ENCODE measurements at places on chromosomes 6 and 20.

GRCh38 chr6:150189122-150189521, 46.3 kb downstream of the PPP1R14C start:
- no peak for DNase-seq

DNA sequence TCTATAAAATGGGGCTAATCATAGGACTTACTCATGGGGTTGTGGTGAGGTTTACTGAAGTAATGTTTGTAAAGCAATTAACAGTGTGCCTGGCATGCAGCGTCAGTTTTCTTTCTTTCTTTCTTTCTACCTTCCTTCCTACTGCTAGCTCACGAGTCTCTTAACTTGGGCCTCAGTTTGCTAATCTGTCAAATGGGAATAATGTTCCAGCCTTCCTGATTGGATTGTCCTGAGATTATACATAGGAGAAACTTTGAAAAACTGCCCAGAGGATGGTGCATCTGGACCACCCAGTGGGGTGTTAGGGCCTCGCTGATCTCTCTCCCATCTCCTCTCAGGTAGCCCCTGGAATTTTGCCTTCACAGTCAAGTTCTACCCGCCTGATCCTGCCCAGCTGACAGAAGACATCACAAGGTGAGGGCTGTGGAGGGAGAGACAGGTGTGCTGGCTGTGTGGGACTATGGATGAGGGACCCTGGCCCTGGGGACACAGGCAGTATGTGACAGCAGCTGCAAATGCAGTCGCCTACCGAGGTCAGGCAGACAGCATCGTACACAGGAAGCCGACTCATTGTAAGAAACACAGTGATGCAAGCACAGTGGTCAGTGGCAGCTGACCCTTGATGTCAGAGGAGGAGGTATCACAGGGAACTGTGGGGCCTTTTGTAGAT, 27.5 kb downstream of the EPB41L1 start:
- no peak for DNase-seq

DNA sequence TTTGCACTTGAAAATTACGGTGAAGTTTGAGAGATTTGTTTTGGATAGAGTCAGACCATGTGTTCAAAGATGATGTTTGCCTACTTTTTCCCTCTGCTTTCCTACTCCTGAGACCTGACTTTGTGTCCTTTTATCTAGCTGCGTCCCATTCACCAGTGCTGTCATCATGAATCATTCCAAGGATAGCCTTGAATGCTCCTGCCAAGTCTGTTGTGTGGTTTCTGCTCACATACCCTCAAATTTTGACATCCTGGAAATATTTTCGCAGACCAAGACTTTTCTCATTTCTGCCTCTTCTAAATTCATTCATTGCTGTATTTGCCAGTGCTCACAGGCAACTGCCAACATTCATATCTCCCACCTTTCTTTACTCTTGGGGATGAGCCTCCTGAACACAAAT, 175.9 kb upstream of the SCGN start:
- DNase-seq: no peak

- no peak for DNase-seq
Measured at GRCh38 chr6:46996860-46997641, 45.1 kb downstream of the ADGRF1 start.

DNA sequence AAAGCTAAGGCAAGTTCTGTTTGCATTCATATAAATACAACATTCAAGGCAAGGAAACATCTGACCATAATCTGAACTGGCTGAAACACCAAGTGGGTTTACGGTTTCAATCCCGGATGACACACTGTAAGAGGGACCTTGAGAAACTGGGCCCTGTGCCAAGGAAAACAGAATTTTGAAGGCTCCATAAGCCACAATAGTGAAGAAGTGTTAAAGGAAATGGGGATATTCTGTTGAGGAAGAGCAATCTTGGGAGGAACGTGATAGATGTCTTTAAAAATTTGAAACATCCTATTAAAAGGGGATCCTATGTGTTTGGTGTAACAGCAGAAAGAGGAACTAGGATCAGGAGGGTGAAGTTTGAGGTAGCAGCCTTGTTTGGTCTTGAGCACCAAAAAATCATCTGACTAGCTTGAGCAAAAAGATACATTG, 82.4 kb upstream of the TAB2 start:
- no peak for DNase-seq

GRCh38 chr6:137964876-137965275, 97.8 kb downstream of the TNFAIP3 start:
- no peak for DNase-seq

DNA sequence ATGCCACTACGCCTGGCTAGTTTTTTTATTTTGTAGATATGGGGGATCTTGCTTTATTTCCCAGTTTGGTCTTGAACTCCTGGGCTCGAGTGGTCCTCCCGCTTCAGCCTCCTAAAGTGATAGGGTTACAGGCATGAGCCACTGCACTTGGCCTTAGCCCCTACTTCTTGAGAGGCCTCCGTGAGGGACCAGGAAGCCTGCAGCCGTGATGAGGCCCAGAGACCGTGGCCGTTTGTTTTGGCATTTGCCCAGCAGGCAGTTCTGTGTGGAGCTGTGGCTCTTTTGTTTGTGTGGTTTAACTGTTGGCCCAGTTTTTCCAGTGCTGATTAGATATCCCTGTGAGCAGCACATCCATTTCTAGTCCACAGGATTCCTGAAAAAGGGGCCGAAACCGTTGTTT, 39.8 kb downstream of the SRSF3 start:
- DNase-seq: no peak

DNA sequence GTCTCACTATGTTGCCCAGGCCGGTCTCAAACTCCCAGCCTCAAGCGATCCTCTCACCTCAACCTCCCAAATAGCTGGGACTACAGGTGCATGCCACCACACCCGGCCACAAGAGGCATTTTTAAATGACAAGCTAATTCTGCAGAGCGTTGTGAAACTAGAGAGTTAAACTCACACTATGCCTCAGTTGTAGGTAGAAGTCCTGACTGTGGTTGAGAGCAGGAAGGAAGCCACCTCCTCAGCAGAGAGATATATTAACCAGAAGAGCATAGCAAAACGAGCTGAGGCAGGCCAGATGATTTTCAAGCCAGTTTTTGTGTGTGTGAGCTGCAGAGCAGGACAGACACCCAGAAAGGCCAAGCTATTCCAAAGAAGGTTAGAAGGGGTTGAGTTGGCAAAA, 150.3 kb downstream of the MBOAT1 start:
- DNase-seq: no peak

- DNase-seq: no peak
Measured at GRCh38 chr20:43650997-43651525, 15.9 kb upstream of the MYBL2 start.

GRCh38 chr20:36666181-36666740, 20.3 kb upstream of the SLA2 start:
- DNase-seq: no peak

DNA sequence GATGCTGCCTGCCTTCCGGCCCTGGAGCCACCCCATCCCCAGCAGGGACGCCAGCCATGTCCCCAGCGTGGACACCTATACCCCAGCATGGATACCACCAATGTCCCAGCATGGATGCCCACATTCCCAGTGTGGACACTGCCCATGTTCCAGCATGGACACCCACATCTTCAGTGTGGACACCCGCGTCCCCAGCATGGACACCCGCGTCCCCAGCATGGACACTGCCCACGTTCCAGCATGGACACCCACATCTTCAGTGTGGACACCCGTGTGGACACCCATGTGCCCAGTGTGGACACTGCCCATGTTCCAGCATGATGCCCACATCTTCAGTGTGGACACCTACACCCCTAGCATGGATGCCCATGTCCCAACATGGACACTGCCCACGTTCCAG, 7.1 kb upstream of the FRMD1 start:
- no peak for DNase-seq

DNA sequence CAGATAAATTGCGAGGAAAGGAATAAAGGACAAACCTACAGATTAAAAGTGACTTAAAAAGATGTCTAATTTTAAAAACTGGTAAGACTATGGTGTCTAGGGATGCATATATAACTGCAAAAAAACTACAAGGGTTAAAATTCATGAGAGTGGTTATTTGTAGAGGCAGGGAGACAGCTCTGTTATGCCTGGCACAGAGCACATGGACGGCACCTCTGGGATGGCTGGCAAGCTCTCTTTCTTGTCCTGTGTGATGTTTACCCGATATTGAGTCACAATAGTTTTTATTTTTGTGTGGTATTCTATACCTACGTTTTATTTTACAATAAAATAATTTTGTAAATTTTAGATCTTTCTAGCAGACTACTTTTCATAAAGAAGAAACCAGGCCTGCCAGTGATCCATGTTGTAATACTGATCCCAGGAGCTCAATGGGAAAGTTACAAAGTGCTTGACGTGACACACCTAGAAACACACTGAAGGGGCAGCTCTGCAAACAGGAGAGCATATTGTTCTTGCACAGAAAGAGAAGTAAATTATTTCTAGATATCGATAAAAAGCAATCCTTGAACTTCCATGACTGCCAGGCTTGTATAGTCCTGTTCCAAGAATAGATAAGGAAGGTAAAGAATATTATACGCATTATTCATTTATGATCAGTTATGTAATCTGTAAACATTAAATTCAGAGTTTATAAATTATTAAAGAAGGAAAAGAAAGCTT, 290.0 kb downstream of the PTPRK start:
- DNase-seq: no peak

DNA sequence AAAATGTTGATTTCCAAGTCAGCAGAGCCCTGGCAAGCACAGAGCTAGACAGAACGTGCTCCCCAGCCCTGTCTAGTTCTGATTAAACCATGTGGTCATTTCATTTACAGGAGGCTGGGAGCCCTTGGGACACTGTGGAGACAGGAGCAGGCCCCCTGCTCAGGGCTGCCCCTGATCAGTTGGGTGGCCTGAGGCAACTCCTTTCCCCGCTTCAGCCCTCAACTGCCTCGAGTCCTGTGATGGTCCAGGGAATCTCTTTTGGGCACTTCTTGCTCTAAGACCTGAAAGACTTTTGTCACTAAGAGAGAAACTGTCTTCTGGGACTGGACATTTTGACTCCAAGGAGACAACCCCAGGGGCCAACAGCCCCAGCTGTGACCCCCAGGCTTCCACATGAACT, 13.5 kb downstream of the DYNLRB1 start:
- DNase-seq: no peak

GRCh38 chr6:109339906-109340678, 42.2 kb downstream of the CD164 start:
- no peak for DNase-seq

- no peak for DNase-seq
Measured at GRCh38 chr20:56788041-56788670, 159.1 kb downstream of the TFAP2C start.

GRCh38 chr20:38248133-38248532, 12.4 kb downstream of the KIAA1755 start:
- no peak for DNase-seq

- DNase-seq: no peak
Measured at GRCh38 chr20:33445881-33446625, 2.5 kb upstream of the SNTA1 start.

DNA sequence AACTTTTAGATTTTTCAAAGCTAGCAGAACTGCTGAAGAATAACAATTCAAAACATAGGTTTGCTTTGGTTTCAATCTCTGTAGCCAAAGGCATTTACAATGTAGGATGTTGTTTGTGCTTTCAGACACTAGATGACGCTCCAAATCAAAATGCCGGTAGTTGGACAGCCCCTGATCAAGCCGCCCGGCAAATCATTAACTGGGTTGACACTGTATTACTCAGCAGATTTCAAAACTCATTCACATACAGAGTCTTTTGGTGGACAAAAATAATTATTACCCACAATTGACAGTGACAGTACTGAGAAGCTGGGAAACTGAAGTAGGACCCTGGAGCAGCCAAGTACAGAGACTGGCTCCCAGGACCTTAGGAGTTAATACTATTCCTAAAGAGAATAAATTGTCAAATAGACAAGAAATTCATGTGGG, 21.3 kb upstream of the HFE start:
- peak; percentile 63 for DNase-seq

- peak; percentile 55 for DNase-seq
Measured at GRCh38 chr6:159042003-159042825, 2.6 kb downstream of the TAGAP start.

GRCh38 chr6:42898891-42899361, 16.9 kb upstream of the PTCRA start:
- DNase-seq: no peak

Measured in frontal cortex (tissue), 4 donors.